A549 (cell line): ENCODE measurements at places on chromosomes 7 and 10. TPM values are rescaled to one million over a fixed set of nuclear protein-coding genes. Genes with fewer than 3 reads are reported as not detected.

GRCh38 chr10:7915923-7916536 is 97.7 kb downstream of the TAF3 start:
- DNase-seq = no peak

DNA sequence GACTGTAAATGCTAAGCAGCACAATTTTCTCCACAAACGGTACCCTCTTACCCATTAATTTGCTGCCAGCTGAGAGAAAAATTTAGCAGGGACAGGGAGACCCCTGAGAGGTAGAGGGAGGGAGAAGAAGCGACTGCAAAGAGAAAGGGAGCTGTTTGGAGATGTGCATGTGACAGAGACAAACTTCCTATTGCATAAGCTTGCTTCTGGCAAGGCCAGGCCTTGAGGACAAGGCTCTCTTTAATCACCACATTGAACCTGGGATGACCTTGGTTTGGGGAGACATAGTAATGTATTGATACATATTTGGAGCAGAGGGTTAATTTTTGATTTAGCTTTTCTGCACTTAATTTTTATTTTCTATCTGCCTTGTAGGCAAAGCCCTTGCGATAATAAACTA is 31.1 kb upstream of the HIBADH start:
- no peak for DNase-seq

FAM25A gene
- polyA plus RNA-seq = not detected in 3 replicates

SYT15B gene
- polyA plus RNA-seq = 1.9 to 2.1 TPM (median 2.0 TPM) in 3 replicates

- DNase-seq = no peak
Observed at GRCh38 chr7:110539216-110539615, 551.7 kb upstream of the LRRN3 start.

GRCh38 chr7:50685135-50686065 is 97.3 kb downstream of the GRB10 start:
- no peak for DNase-seq

GRCh38 chr7:28748346-28748745 is 209.8 kb downstream of the TRIL start:
- DNase-seq = no peak

- DNase-seq = no peak
Observed at GRCh38 chr7:6556196-6556595, 4.9 kb upstream of the GRID2IP start.

DNA sequence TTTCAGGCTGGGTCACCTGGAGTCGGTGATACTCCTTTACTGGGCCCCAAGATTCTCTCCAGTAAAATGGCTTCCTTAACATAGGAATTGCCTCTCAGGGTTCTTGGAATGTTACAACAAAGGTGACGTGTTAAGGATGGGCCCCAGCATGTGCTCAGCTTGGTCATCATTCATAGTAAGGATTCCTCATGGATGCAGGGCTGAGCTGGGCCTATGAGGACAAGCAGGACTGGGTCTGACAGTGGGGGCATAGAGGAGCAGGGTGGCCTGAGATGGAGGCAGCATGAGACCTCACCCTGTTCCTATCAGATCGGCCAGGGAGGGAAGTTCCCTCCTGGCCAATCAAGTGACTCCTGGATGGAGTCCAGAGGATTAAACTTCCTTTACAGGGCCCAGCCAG is 12.8 kb upstream of the MBL2 start:
- no peak for DNase-seq

- DNase-seq = no peak
Observed at GRCh38 chr7:13092708-13093005, 405.2 kb downstream of the ARL4A start.

GRCh38 chr7:141071855-141072547 is 1.9 kb upstream of the TMEM178B start:
- peak; percentile 13 for DNase-seq

DNA sequence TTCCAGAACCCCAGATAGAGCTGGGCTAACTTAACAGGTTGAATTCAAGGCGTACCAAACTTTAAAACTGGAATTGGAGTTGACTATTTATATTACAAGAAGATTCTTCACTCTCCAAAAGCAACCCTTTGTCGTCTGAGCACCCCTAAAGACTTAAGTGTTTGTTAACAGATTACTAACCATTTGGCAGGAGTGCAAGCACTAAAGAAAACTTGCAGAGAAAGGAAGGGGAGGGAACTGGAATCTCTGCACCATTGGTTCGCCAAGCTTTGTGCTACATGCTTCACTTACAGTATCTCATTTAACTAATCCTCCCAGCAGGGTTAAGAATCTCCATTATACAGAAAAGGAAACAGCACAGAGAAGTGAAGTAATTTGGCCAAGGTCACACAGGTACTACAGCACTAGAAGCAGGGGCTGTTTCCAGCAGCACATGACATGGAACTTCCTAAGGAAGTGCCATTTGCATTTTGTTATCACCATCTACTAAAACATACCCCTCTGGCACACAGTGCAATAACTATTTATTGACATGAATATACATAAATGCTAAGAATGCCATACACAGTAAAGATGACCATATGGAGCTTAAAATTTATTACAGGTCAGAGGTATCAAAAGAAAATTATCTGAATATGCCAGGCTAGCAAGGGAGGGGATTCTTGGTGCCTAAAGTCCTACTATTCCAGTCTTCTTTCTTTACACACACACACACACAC is 201.2 kb downstream of the KCNMA1 start:
- no peak for DNase-seq

- DNase-seq = no peak
Observed at GRCh38 chr7:46191776-46192175, 270.7 kb upstream of the IGFBP3 start.
